ENCODE measurements at places on chromosomes 1 and 21.

DNA sequence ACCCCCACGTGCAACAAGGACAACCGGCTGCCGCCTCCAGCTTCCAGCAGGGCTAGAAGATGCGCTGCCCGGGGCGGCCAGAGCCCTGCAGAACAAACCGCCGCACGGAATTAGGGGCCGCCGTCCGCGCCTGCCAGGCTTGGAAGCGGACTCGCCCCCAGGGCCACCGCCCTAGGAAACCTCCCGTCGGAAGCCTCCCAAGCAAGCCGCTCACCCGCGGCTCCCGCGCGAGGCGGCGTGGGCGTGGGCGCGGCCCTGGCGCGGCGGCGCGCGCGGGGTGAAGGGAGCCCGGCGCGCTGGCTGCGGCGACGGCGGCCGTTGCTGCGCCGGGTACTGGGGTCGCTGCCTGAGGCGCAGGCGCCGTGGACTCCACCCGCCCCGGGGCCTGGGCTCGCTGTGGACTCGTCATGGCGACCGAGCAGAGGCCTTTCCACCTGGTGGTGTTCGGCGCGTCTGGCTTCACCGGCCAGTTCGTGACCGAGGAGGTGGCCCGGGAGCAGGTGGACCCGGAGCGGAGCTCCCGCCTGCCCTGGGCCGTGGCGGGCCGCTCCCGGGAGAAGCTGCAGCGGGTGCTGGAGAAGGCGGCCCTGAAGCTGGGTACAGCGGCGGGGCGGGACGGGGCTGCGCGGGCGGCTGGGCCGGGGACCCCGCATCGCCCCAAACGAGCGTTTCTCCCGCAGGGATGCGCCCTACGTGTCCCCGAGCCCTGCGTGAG is at the start of gene SCCPDH:
SCCPDH (plus strand) TSS at position 394 of the 715 bp plus-strand sequence; CDS start at position 408, 14 bp downstream.
- peak; percentile 99 for ATAC-seq

GRCh38 chr1:54487571-54488050 is 60.4 kb upstream of the ACOT11 start:
- no peak for ATAC-seq

GRCh38 chr1:211356723-211357407 is 30.2 kb downstream of the TRAF5 start:
- no peak for ATAC-seq

- ATAC-seq, result no peak
Observed at GRCh38 chr1:23514111-23514679, 16.8 kb downstream of the E2F2 start.

DNA sequence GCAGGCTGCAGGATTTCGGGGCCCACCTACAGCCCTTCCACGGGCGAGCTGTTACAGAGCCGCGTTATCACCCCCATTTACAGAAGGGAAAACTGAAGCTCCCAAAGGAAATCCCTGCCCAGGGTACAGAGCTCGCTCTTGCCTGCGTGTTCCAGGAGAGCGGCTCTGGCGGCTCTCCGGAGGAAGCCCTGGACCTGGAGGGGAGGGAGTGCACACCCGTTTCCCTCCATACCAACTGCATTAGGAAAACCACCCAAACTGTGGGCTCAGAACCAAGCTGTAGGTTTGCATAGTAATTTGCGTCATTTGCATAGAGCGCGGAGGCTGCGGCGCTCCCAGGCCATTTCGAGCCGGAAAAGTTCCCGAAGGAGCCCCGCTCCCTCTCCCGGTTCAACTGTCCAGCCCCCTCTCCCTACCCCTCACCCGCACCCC is 24.7 kb upstream of the ADGRB2 start:
- peak; percentile 63 for ATAC-seq

GRCh38 chr1:29732453-29732852 is 496.1 kb downstream of the PTPRU start:
- ATAC-seq, result no peak

DNA sequence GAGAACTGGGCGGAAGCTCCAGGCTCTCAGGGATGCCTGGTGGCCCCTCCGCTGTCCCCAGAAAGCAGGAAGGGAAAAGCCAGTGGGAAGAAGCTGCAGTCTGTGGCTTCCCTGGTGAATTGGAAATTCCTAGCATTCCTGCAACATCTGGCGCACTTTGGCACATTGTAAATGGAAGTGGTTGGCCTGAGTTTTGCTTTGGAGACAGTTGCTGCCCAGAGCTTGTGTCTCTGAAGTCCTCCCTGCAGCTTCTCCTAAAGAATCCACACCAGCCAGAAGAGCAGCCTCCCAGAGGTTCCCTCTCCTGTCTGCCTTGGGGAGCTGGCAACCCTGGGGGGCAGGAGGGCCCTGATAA is 48.2 kb downstream of the ARHGEF10L start:
- ATAC-seq, result no peak

- no peak for ATAC-seq
Observed at GRCh38 chr1:180909005-180909414, 3.7 kb upstream of the KIAA1614 start.

- ATAC-seq, result no peak
Observed at GRCh38 chr21:18545908-18546307, 142.3 kb upstream of the TMPRSS15 start.

GRCh38 chr1:21234779-21235178 is 55.5 kb downstream of the ECE1 start:
- no peak for ATAC-seq

- no peak for ATAC-seq
Observed at GRCh38 chr1:227869279-227869842, 53.9 kb downstream of the PRSS38 start.

GRCh38 chr1:117598489-117598888 is 7.4 kb upstream of the TENT5C start:
- ATAC-seq, result no peak

Measured in stimulated activated memory B cell treated with anti-CD40 and anti-IgM and Interleukin-4, amounts not matched to agents 10 μg/mL and 1 μg/mL and 100 μg/mL, for 72 hours (primary cell).